ENCODE measurements at places on chromosomes 6 and 20.

- DNase-seq: no peak
Measured at GRCh38 chr20:57813509-57814269, 103.9 kb upstream of the PMEPA1 start.

DNA sequence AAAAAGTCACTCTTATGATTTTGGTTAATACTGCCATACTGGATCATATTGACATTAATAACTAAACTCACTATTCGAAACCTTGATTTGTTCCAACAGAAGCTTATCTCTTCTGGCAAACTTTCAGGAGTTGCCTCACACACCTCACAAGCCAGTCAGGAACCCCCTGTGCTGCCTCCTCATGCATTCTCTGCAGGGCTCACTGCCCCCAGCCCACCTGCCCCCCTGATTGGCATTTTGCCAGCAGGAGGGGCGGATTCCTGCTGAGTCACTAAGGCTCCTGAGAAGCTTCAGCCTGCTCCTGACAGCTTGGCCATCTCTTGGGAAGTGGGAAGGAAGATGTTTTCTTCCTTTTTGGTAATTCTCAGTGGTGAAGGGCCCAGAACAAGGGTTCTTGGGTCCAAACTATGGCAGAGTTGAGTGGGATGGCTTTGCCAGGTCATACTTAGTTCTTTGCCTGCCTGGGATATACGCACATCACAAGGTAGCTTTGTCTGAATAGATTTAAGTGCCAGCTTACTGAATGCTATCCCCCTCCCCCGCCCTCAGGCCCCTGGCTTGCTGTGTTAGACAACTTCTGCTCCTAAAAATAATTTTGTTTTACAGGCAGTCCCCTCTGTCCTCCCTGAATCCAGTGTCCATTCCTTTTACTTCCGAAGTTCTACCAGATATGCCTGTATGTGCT, 31.4 kb downstream of the SLC35F1 start:
- no peak for DNase-seq

DNA sequence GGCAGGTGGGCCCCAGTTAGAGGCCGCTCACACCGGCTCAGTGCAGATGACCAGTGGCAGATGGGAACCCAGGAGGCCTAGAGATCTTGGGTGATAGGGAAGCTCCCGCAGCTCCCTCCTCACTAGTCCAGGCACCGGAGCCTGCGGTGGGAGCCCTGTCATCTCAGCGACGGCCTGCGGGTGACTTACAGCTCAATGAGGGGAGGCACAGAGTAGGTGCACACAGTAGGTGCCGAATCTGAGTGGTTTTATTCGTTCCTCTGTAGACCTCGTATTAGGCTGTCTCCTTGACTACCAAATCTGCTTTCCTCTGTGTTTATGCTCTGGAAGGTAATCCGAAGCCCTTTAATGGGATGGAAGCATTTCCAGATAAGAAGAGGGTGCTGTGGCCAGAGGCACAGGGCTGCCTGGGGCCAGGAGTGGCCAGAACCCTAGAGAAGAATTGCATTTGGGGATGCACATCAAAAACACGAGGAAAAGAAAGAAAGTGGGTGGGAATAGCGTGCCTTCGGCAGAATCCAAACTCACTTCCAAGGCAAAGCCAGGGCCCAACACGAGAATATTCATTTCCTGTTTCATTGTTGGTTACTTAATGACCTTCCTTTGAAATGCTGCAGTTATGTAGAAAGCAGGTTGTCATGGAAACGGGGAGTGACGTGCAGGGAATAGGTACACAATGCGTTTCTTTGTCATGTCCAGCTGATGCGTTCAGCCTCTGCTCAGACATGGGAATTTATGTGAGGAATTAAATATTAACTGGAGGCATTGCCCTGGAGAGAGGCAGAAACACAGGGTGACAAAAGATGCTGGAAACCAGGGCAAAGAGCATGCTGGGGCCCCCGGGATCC, 24.7 kb downstream of the MYT1 start:
- peak; percentile 29 for DNase-seq

GRCh38 chr20:8305449-8305978, 173.4 kb downstream of the PLCB1 start:
- peak; percentile 67 for DNase-seq

GRCh38 chr6:7479801-7480266, 61.6 kb upstream of the DSP start:
- peak; percentile 77 for DNase-seq

All from left colon (tissue), 2 donors.